Endothelial cell of umbilical vein (primary cell): ENCODE measurements at places on chromosomes 13 and 19. TPM values are rescaled to one million over a fixed set of nuclear protein-coding genes. Genes with fewer than 3 reads are reported as not detected.

The SERP2 gene
- total RNA-seq = 0.85 TPM in 1 of 2 replicates, not detected in the other

The LGALS14 gene
- total RNA-seq = not detected in 2 replicates

The METTL21C gene
- not detected in 2 replicates for total RNA-seq

The IZUMO2 gene
- not detected in 2 replicates for total RNA-seq

The SNRPA gene
- total RNA-seq = 131 and 139 TPM in 2 replicates

The SPATA13 gene
- 12.9 and 13.3 TPM in 2 replicates for total RNA-seq

The LRRC63 gene
- not detected in 2 replicates for total RNA-seq

The CTXN1 gene
- total RNA-seq = 27.6 and 31.1 TPM in 2 replicates

The TMPRSS9 gene
- total RNA-seq = not detected in 2 replicates

The TNNT1 gene
- total RNA-seq = 0.51 and 0.92 TPM in 2 replicates

The IL11 gene
- not detected in 2 replicates for total RNA-seq

The ACP7 gene
- 0.18 and 0.49 TPM in 2 replicates for total RNA-seq

The KCNN1 gene
- total RNA-seq = 0.32 and 0.80 TPM in 2 replicates

The GRIK5 gene
- total RNA-seq = 0.53 and 2.2 TPM in 2 replicates

The PTH2 gene
- not detected in 2 replicates for total RNA-seq

The FARP1 gene
- total RNA-seq = 73.5 and 77.7 TPM in 2 replicates

The CD33 gene
- not detected in 2 replicates for total RNA-seq

The COL4A2 gene
- total RNA-seq = 792 and 935 TPM in 2 replicates

The RAB20 gene
- total RNA-seq = 1.3 and 1.4 TPM in 2 replicates

The SCEL gene
- total RNA-seq = not detected in 2 replicates

The PPP1R37 gene
- total RNA-seq = 27.1 and 28.5 TPM in 2 replicates

The MEIOSIN gene
- total RNA-seq = not detected in 2 replicates

The ANGPTL8 gene
- total RNA-seq = not detected in 2 replicates

The FOXA3 gene
- total RNA-seq = not detected in 2 replicates

The CEACAM1 gene
- 2.1 and 3.6 TPM in 2 replicates for total RNA-seq

The FLT1 gene
- 104 and 178 TPM in 2 replicates for total RNA-seq

The UNC13A gene
- total RNA-seq = 0.09 and 0.30 TPM in 2 replicates

The CEACAM3 gene
- total RNA-seq = not detected in 2 replicates

The ZNF607 gene
- total RNA-seq = 4.5 and 5.2 TPM in 2 replicates

The ANKRD24 gene
- total RNA-seq = 0.18 and 0.27 TPM in 2 replicates

The BRD4 gene
- total RNA-seq = 117 and 125 TPM in 2 replicates

The MIA gene
- not detected in 2 replicates for total RNA-seq

The NKG7 gene
- total RNA-seq = not detected in 2 replicates

The VSIG10L gene
- total RNA-seq = 0.39 and 0.62 TPM in 2 replicates

The ZNF844 gene
- 0.90 and 3.8 TPM in 2 replicates for total RNA-seq

The ZC3H13 gene
- 32.0 and 36.6 TPM in 2 replicates for total RNA-seq

The BST2 gene
- 20.7 and 21.2 TPM in 2 replicates for total RNA-seq

The LPAR2 gene
- total RNA-seq = 5.0 and 5.1 TPM in 2 replicates

The CEACAM21 gene
- total RNA-seq = 1.7 and 2.7 TPM in 2 replicates

The PGLYRP2 gene
- 0.18 TPM in 1 of 2 replicates, not detected in the other for total RNA-seq

The FAM124A gene
- total RNA-seq = 7.4 and 9.9 TPM in 2 replicates

The PRR36 gene
- not detected in 2 replicates for total RNA-seq

The HS6ST3 gene
- total RNA-seq = 0.15 and 0.35 TPM in 2 replicates

The INSL3 gene
- not detected in 2 replicates for total RNA-seq

The RASIP1 gene
- 82.1 and 83.1 TPM in 2 replicates for total RNA-seq

The PDE4C gene
- 0.76 and 0.97 TPM in 2 replicates for total RNA-seq

The CEACAM20 gene
- not detected in 2 replicates for total RNA-seq

The HNRNPA1L2 gene
- 11.7 and 12.4 TPM in 2 replicates for total RNA-seq

The SIGLEC5 gene
- not detected in 2 replicates for total RNA-seq

The PROZ gene
- total RNA-seq = not detected in 2 replicates

The CCDC194 gene
- total RNA-seq = not detected in 2 replicates

The NLRP7 gene
- total RNA-seq = not detected in 2 replicates

The PRR12 gene
- 35.6 and 37.0 TPM in 2 replicates for total RNA-seq

The MADCAM1 gene
- 0.31 and 0.44 TPM in 2 replicates for total RNA-seq
